ENCODE measurements at places on chromosomes 7 and 10.
A peak's percentile ranks its signal among the peaks of the same experiment; 100 is the strongest.

- no peak for DNase-seq
Observed at GRCh38 chr7:43560742-43561330, 22.1 kb upstream of the STK17A start.

- no peak for DNase-seq
Observed at GRCh38 chr7:12572941-12573575, 2.5 kb downstream of the SCIN start.

DNA sequence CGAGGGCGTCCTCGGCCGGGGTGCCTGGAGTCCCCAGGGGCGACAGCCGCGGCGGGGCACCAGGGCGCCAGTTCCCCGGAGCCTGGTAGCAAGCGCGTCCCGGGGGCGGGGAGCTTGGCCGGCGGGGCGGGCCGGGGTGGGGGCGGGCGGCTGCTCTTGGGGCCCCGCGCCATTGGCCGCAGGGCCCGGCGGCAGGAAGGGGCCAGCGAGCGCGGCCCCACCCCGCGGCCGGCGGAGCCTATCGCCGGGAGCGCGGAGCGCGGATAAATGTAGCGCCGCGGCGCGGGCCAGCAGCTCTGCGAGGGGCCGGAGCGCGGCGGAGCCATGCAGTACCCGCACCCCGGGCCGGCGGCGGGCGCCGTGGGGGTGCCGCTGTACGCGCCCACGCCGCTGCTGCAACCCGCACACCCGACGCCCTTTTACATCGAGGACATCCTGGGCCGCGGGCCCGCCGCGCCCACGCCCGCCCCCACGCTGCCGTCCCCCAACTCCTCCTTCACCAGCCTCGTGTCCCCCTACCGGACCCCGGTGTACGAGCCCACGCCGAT lies at the start of gene HHEX:
Gene HHEX (plus strand): TSS at position 293 of the 548 bp plus-strand sequence. CDS start 32 bp downstream, at position 325.
- peak; percentile 73 for DNase-seq

- DNase-seq = peak; percentile 33
Observed at GRCh38 chr7:128860158-128861073, 2.2 kb upstream of the ATP6V1F start.

DNA sequence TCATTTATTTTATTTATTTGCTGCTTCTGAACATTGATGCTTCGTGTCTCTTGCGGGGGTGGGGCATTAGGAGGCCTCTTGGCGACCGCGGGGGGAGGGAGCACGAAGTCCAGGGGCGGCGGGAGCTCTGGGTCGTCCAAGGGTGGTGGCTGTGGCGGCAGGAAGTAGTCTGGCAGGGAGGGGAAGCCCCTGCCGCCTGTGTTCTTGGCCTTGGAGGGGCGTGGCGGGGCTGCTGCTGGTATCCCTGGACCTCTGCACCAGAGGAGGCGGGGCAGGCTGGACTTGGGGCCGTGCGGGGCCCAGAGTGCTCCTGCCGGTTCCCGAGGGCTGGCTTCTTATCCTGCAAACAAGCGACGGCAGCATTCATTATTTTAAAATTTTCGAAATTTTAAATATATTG lies 70.5 kb upstream of the ABI1 start:
- no peak for DNase-seq

- peak; percentile 27 for DNase-seq
Observed at GRCh38 chr7:91285696-91286355, 21.6 kb downstream of the FZD1 start.

GRCh38 chr10:95241533-95241932 lies 47.5 kb downstream of the ACSM6 start:
- no peak for DNase-seq
